ENCODE measurements at places on chromosomes 5 and 9. TPM values are rescaled to one million over a fixed set of nuclear protein-coding genes. Genes with fewer than 3 reads are reported as not detected.

Gene PROB1
- total RNA-seq = 2.1 TPM

Gene DDX4
- not detected for total RNA-seq

Gene ADAMTSL2
- 2.4 TPM for total RNA-seq

Gene SOHLH1
- not detected for total RNA-seq

Gene FBP1
- total RNA-seq = 21.2 TPM

Gene SLC36A2
- not detected for total RNA-seq

Gene GADD45G
- 11.7 TPM for total RNA-seq

Gene CCDC180
- 5.2 TPM for total RNA-seq

Gene COQ4
- 101 TPM for total RNA-seq

Gene F12
- 2.6 TPM for total RNA-seq

- H3K27ac ChIP-seq = no peak overlapping the region
- no peak for DNase-seq
- no peaks in the 10 kb centered on the region for H3K36me3 ChIP-seq
These were observed 49.9 kb upstream of the MARCHF11 start for GRCh38 chr5:16229357-16229940.

DNA sequence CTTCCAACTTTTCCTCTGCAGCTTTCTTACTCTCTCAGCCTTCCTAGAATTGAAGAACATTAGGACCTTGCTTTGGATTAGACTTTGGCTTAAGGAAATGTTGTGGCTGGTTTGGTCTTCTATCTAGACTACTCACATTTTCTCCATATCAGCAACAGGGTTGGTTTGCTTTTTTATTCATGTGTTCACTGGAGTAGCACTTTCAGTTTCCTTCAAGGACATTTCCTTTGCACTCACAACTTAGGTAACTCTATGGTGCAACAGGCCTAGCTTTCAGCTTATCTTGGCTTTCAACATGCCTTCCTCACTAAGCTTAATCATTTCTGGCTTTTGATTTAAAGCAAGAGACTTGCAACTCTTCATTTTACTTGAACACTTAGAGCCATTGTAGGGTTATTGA, 153.1 kb downstream of the CCDC192 start:
- no peak overlapping the region for H3K27ac ChIP-seq
- no peaks in the 10 kb centered on the region for H3K27me3 ChIP-seq
- H3K4me3 ChIP-seq = no peak overlapping the region
- no peaks in the 10 kb centered on the region for H3K36me3 ChIP-seq
- H3K4me1 ChIP-seq = no peaks in the 10 kb centered on the region

- H3K27me3 ChIP-seq = no peaks in the 10 kb centered on the region
- peak overlapping the region; percentile 85 for H3K27ac ChIP-seq
- no peak overlapping the region for H3K4me3 ChIP-seq
- peak; percentile 98 for DNase-seq
These were observed 12.4 kb downstream of the PTTG1 start for GRCh38 chr5:160434022-160434531.

DNA sequence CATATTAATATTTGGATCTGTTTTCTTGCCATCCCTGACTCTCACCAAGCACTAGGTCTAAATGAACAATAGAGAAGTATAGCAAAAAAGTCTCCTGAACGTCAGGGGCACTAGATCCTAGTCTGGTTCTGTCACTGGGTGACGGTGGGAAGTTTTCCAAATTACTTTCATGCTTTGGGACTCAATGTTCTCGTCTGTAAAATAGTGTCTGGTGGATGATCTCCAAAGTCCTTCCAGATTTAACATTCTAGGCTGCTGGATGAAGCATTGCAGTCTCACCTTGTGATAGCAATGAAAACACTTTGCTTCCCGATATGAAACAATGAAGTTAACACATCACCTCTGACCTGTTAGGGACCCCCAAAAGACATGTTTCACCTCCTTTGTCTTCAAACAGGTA, 199.3 kb downstream of the SEC61B start:
- H3K4me1 ChIP-seq = no peaks in the 10 kb centered on the region

DNA sequence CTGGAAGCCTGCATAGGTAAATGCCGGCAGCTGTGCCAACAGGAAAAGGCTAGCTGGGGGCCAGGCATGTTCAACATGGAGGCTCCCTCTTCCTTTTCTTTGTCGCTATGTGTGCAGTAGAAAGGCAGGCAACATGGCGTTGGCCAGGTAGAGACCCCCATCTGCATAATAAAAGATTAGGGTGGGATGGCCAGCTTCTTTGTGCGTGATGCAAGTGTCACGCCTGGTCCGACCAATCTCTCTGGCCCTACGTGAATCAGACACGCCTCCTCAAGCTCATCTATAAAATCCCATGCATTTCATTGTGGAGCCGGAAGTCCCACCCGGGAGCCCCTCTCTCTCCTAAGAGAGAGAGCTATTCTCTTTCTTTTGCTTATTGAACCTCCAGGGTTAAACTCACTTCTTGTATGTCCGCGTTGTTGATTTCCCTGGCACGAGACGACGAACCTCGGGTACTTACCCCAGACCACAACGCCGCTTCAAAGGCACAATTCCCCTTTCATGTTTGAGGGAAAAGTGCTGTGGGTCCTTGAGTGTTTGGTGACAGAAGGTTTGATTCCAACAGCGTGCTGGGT, 25.0 kb upstream of the C5orf47 start:
- H3K27me3 ChIP-seq = no peaks in the 10 kb centered on the region
- H3K4me1 ChIP-seq = peaks cover 35% of the 10 kb centered on the region
- H3K4me3 ChIP-seq = no peak overlapping the region
- H3K36me3 ChIP-seq = no peaks in the 10 kb centered on the region

DNA sequence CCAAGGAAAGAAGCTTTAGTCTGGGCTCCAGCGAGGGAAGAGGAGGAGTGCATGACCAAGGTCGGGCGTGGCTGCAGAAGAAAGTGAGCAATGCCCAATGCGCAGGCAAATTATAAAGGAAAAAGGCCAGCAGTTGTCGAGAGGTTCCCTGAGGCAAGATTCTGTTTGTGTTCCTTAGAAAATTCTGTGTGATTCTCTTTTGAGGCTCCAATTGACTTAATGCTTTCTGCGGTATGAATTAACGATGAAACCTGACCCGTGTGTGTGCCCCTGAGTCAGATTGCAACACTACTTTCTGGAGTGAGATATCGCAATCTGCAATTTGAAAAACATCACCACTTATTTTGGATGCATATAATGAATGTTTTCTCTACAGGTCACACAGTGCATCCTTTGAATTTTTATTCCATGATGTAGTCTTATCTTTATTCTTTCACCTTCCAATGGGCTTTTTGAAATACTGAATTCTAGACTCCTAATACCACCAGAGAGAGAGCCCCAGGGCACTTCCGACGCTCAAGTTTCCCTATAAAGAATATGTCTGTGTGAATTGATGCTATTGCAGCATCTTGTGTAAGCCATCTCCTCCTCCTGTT, 117.9 kb upstream of the IL6ST start:
- H3K36me3 ChIP-seq = no peaks in the 10 kb centered on the region
- peaks cover 34% of the 10 kb centered on the region for H3K4me1 ChIP-seq
- H3K4me3 ChIP-seq = no peak overlapping the region
- no peak for DNase-seq
- no peak overlapping the region for H3K27ac ChIP-seq

DNA sequence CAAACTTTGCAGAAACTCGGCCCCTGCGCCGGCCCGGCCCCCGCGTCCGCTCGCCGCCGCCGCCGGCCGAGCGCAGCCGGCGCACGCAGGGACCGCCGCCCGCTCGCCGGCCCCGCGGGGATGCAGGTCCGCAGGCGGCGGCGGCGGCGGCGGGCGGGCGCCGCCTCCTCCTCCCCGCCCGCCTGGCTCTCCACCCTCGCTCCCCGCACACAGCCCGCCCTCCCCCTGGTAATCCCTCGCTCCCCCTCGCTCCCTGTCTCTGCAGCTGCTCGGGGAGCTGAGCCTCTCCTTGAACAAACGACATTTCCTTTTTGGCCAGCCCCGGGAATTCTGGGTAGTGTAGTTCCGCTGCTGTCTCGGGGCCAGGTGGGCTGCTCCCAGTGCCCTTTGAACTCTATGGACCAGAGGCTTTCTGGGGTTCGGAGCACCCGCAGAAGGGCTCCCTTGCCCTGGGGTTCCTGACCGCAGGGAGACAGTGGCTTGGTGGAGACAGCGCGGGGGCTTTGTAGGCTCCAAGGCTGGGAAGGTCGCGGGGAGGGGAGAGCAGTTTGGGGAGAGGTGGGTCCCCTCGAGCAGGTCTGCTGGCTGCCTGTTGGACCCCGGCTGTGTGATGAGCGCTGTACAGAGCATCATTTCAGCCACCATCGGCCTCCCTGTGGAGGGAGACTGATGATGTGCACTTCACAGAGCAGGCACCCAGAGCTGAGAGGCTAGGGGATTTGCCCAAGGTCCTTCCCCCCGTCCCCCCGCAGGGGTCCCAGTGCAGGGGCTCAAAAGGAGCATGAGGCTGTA, 1.8 kb upstream of the FAM78A start:
- no peak overlapping the region for H3K27ac ChIP-seq
- no peaks in the 10 kb centered on the region for H3K36me3 ChIP-seq
- DNase-seq = peak; percentile 67
- H3K4me1 ChIP-seq = peaks cover 16% of the 10 kb centered on the region
- no peaks in the 10 kb centered on the region for H3K27me3 ChIP-seq

- H3K36me3 ChIP-seq = no peaks in the 10 kb centered on the region
- H3K27me3 ChIP-seq = no peaks in the 10 kb centered on the region
- H3K4me3 ChIP-seq = no peak overlapping the region
- no peak for DNase-seq
- H3K27ac ChIP-seq = no peak overlapping the region
These were observed 282.9 kb downstream of the NR3C1 start for GRCh38 chr5:143120460-143121134.

- no peak for DNase-seq
- peaks cover 32% of the 10 kb centered on the region for H3K4me1 ChIP-seq
These were observed 253.8 kb downstream of the CRB2 start for GRCh38 chr9:123609844-123610243.

DNA sequence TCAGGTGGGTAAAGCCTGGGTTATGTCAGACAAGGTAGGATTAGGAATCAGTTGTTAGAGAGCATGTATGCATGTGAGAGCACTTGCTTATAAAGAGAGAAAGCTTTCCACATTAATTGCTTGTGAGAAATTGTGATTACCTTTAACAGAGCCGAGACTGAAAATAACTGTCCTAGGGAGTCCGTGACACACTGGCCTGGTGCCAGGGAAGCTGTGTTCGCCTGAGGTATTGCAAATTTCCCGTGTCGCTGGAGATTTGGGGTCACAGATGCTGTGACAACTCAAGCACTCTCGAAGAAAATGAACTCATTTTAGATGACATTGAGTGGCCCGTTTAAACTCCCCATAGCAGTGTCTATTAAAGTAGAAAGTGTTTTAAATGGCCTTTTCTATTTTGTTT, 9.6 kb downstream of the SLC1A1 start:
- peak; percentile 88 for DNase-seq
- H3K27ac ChIP-seq = no peak overlapping the region
- no peaks in the 10 kb centered on the region for H3K36me3 ChIP-seq
- H3K27me3 ChIP-seq = no peaks in the 10 kb centered on the region
- H3K4me3 ChIP-seq = no peak overlapping the region

GRCh38 chr5:82142928-82143577, 135.1 kb downstream of the RPS23 start:
- H3K27ac ChIP-seq = no peak overlapping the region
- H3K4me3 ChIP-seq = no peak overlapping the region
- no peak for DNase-seq
- no peaks in the 10 kb centered on the region for H3K4me1 ChIP-seq
- no peaks in the 10 kb centered on the region for H3K27me3 ChIP-seq

DNA sequence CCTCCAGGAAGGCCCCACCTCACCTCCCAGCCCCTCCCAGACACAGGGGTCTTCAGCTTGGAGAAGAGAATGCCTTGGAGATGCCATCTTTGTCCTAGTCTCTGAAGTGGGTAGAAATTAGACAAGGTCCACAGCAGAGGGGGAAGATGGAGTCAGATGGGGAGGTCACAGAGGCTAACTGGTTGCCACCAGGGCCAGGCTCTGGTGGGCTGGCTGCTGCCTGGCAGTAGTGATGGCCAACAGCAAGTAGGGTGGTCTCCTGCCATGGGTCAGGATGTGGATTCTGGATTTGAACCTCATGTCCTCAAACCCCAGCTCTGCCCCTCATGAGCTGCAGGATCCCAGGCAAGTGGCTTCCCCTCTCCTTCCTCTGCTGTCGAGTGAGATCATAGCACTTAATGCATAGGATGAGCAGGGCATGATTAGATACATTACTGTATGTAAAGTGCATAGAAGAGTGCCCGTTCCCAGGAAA, 38.7 kb upstream of the NEK6 start:
- no peak overlapping the region for H3K27ac ChIP-seq
- no peak for DNase-seq

DNA sequence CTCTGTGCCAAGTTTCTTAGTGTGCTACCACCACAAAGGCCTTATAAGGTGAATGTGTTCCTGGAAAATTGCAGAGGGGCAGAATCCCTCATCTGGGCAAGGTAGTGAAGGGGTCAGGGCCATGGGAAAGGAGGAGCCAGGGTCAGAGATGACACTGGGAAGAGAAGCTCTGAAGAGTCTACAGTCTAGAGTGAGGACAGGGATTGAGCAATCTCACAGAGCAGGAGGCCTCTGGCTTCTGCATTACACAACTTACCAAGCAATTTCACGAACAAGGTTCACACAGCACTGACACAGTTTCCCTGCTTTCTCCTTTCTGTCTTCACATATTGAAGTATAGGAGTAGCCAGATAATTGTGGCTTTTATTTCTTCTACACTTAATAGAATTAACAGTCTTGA, 24.5 kb upstream of the IDNK start:
- no peak for DNase-seq
- no peaks in the 10 kb centered on the region for H3K36me3 ChIP-seq
- H3K27me3 ChIP-seq = no peaks in the 10 kb centered on the region
- no peaks in the 10 kb centered on the region for H3K4me1 ChIP-seq
- H3K4me3 ChIP-seq = no peak overlapping the region

- H3K4me1 ChIP-seq = no peaks in the 10 kb centered on the region
- DNase-seq = no peak
- H3K27ac ChIP-seq = no peak overlapping the region
- H3K27me3 ChIP-seq = no peaks in the 10 kb centered on the region
- H3K4me3 ChIP-seq = no peak overlapping the region
These were observed 273.2 kb upstream of the CDH9 start for GRCh38 chr5:27311544-27311943.

DNA sequence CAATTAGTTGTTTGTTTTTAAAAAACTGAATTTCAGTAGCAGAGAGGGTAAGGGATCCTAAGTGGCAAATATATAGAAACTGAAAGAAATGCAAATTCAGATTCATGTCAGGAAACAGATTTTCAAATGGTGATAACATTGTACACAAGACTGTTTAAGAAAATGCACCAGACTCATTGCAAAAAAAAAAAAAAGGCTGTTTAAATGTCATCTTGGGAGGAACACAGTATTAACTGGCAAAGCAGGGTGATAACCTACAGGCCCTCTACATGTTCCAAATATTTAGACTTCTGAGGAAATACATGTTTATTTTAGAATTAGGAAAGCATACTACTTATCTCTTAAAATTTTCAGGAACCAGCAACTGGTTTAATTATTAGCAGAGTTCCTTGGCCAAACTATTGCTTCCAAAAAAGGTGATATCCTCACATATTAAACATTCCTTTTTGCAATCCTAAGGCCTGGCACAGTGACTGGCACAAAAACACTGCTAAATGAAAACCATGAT, 114.5 kb downstream of the TSSK1B start:
- H3K27me3 ChIP-seq = no peaks in the 10 kb centered on the region
- no peaks in the 10 kb centered on the region for H3K36me3 ChIP-seq

GRCh38 chr9:124429530-124429867, 14.3 kb upstream of the PSMB7 start:
- no peak for DNase-seq
- H3K4me1 ChIP-seq = no peaks in the 10 kb centered on the region
- no peak overlapping the region for H3K4me3 ChIP-seq
- H3K36me3 ChIP-seq = no peaks in the 10 kb centered on the region
- no peak overlapping the region for H3K27ac ChIP-seq
- no peaks in the 10 kb centered on the region for H3K27me3 ChIP-seq

- no peak overlapping the region for H3K27ac ChIP-seq
- no peaks in the 10 kb centered on the region for H3K4me1 ChIP-seq
- H3K36me3 ChIP-seq = no peaks in the 10 kb centered on the region
- DNase-seq = no peak
These were observed 271.5 kb downstream of the ADGRV1 start for GRCh38 chr5:90830058-90830457.
